COLO829 (cell line): ENCODE measurements at places on chromosomes 4 and X.

DNA sequence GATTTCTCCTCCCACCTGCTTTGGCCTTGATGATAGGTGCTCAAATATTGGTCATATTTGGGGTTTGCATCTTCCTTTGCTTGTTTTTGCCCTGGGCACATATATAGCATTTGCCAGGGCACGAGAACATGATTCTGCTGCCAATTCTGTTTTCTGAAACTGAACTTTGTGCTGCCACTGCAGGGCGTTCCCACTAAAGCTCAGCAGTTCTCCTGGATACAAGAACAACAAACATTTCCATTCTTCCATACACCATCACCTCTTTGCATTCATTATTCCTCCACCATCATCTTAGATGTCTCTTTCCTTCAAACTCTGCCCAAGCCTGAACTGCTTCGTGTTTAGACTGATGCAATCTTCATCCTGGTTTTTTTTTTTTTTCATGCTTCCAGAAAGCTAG lies 36.3 kb upstream of the GATB start:
- no peak for DNase-seq

DNA sequence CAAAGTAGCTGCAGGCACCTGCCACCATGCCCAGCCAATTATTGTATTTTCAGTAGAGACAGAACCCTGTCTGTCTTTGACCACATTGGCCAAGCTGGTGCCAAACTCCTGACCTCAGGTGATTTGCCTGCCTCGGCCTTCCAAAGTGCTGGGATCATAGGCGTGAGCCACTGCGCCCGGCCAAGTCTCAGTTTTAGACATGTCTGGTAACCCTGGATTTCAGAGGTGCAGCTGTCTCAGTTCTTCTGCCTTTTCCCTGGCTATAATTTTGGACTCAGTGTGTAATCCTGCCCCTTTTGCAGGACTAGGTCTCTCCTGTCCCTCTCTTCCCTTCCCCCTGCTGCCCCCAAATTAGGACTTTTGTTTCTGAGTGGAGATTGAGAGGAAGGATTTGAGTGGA lies 46.6 kb downstream of the FAM193A start:
- DNase-seq, result no peak

DNA sequence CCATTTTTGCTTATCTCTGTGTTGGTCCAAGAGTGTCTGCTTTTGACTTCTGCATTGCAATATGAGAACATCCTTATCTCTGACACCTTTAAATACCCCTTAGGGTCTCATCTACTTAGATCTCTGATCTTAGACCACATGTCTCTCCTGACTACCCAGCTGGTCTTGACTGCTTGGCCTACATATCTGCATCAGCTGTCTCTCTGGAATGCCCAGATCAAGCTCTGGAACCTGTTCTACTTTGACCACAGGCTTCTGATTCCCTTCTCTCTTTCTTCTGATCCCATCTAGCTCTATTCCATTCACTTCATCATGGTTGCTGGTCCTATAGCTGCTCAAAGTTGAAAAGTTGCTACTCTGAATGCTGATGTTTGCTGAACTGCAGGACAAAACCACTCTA lies 301.2 kb downstream of the MAPK10 start:
- no peak for DNase-seq

- DNase-seq, result no peak
Measured at GRCh38 chrX:109077788-109078187, 341.4 kb upstream of the IRS4 start.

- DNase-seq, result no peak
Measured at GRCh38 chrX:45712067-45712466, 511.4 kb upstream of the DIPK2B start.

GRCh38 chrX:40863671-40864070 lies 128.3 kb upstream of the MED14 start:
- no peak for DNase-seq

- no peak for DNase-seq
Measured at GRCh38 chr4:100986360-100986868, 360.9 kb downstream of the PPP3CA start.
